Upper lobe of right lung (tissue), 1 donor: ENCODE measurements at places on chromosomes 11 and 22.

DNA sequence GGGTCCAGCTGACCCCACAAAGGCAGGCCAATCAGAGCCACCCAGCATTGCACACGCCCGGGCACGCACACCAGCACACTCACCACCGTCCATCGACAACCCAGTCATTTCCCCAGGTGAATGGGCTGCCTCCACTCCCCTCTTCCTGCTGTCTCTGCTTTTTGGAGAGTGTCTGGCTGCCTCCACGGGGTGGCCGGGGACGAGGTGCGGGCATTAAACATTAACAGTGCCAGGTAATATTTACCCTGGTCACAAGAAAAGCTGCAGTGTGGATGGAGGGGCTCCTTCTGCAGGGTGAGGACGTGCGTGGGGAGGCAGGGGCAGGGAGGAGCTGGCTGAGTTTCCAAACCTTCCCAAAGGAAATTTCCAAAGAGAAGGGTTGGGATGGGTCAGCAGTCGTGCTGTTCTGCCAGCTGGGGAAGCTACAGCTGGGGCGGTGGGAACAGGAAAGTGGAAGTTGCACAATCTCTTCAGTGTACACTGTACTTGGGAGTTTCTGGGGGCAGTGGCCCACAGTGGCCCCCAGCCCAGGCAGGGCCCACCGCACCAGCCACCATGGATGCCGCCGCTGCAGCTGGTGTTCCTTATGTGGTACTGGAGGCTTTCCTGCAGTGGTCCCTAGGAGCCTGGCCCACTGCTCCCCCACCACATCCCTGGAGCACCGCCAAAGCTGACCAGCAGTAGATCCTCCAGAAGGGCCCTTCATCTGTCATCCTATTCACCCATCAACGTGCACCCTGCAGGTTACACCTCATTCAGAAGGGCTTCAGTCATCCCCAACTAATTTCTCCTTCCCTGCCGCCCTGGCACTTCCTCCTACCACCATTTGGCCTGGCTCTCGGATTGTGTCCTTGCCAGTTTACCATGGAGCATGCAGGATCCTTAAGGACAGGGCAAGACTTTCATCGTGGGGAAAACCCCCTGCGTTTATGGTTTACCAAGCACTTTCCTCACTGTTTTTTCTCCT is at the start of gene FXYD2:
Gene FXYD2, minus strand, starts transcription at position 174 of the 967 bp plus-strand sequence. Its CDS starts 66 bp downstream, at position 108.
- no peaks in the 10 kb centered on the region for H3K36me3 ChIP-seq
- DNase-seq, result peak; percentile 67
- peak within 1 kb of the TSS; percentile 82 for H3K27ac ChIP-seq
- no peak within 1 kb of the TSS for H3K4me3 ChIP-seq

GRCh38 chr11:65147352-65148075 is 13.2 kb upstream of the SYVN1 start:
- H3K4me1 ChIP-seq, result peaks cover 17% of the 10 kb centered on the region
- no peaks in the 10 kb centered on the region for H3K27me3 ChIP-seq
- H3K4me3 ChIP-seq, result no peak overlapping the region
- H3K36me3 ChIP-seq, result no peaks in the 10 kb centered on the region

GRCh38 chr22:27456696-27457503 is 344.7 kb downstream of the MN1 start:
- H3K36me3 ChIP-seq, result no peaks in the 10 kb centered on the region
- no peak overlapping the region for H3K4me3 ChIP-seq
- no peaks in the 10 kb centered on the region for H3K4me1 ChIP-seq
- no peak overlapping the region for H3K27ac ChIP-seq

- no peak overlapping the region for H3K4me3 ChIP-seq
- peaks cover 6% of the 10 kb centered on the region for H3K4me1 ChIP-seq
- no peaks in the 10 kb centered on the region for H3K36me3 ChIP-seq
- no peak overlapping the region for H3K27ac ChIP-seq
- peak; percentile 33 for DNase-seq
- H3K27me3 ChIP-seq, result no peaks in the 10 kb centered on the region
Observed at GRCh38 chr11:117839936-117840813, 15.6 kb upstream of the FXYD2 start.

DNA sequence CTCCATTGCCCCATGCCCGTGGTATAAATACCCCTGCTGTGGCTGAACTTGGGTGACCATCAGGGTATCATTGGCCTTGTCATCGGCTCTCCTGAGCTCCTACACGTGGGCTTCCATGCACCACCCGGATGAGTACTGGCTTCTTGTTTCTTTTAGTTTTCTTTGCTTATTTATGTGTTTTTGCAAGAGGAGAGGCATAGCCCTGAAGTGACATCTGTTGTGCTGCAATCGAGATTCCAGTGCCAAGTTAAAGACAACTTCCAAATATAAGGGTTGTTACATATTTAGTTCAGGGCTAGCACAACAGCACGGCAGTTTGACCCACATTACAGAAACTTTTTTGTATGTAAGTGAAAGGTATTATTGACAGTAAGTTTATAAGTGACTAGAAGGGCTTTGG is 1087.1 kb downstream of the TBC1D22A start:
- no peak overlapping the region for H3K27ac ChIP-seq
- DNase-seq, result no peak
- H3K4me3 ChIP-seq, result no peak overlapping the region
- H3K4me1 ChIP-seq, result no peaks in the 10 kb centered on the region

- no peak within 1 kb of the TSS for H3K4me3 ChIP-seq
- H3K27me3 ChIP-seq, result no peaks in the 10 kb centered on the region
- H3K27ac ChIP-seq, result peak within 1 kb of the TSS; percentile 87
- no peak for DNase-seq
Observed at GRCh38 chr11:116837231-116838091, at the start of gene APOA1. APOA1 (minus strand) TSS chr11:116837622; CDS start chr11:116837387, 235 bp downstream.

DNA sequence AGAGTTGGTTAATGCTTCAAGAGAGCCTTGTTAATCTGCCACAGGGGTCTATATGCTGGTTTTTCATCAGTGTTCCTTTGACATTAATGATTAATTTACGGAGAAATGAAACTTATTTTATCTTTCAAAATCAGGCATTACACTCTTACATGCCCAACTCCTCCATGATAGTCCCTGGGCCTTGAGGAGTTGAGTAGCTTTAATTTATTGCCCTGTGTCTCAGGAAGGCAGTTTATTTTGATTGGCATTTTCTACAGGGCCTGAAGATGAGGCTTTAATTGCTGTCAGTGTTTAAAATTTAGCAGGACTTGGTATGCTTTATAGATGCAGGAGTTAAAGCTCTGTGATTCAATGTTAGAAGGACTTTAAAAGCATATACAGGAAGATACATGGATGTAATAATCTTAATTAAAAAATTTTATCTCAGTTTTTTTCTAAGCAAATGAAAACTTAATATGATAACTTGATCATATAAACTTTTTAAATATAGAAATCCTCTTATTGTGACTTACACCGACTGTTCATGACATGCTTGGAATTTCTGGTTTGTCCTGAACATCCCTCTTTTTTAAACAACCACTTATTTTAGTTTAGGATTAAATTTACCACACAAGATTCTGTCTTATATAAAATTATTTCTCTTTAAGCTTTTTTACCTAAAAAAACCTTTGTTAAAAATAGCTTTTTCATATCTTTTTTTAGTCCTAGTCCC is 12.2 kb downstream of the GLYAT start:
- no peaks in the 10 kb centered on the region for H3K27me3 ChIP-seq
- no peak overlapping the region for H3K27ac ChIP-seq
- no peaks in the 10 kb centered on the region for H3K36me3 ChIP-seq
- DNase-seq, result no peak
- no peak overlapping the region for H3K4me3 ChIP-seq
- H3K4me1 ChIP-seq, result no peaks in the 10 kb centered on the region

GRCh38 chr11:99015634-99016454 is 4.9 kb upstream of the CNTN5 start:
- no peaks in the 10 kb centered on the region for H3K36me3 ChIP-seq
- H3K4me1 ChIP-seq, result peaks cover 7% of the 10 kb centered on the region
- H3K27me3 ChIP-seq, result peaks cover 13% of the 10 kb centered on the region
- no peak overlapping the region for H3K4me3 ChIP-seq
- H3K27ac ChIP-seq, result no peak overlapping the region

- H3K4me3 ChIP-seq, result no peak overlapping the region
- no peak overlapping the region for H3K27ac ChIP-seq
- H3K27me3 ChIP-seq, result no peaks in the 10 kb centered on the region
- H3K4me1 ChIP-seq, result no peaks in the 10 kb centered on the region
- DNase-seq, result no peak
Observed at GRCh38 chr11:39965701-39966100, 1493.8 kb downstream of the LRRC4C start.

GRCh38 chr22:32318361-32318760 is 39.3 kb upstream of the RFPL3 start:
- DNase-seq, result no peak
- no peaks in the 10 kb centered on the region for H3K36me3 ChIP-seq
- no peaks in the 10 kb centered on the region for H3K4me1 ChIP-seq
- H3K27me3 ChIP-seq, result no peaks in the 10 kb centered on the region

DNA sequence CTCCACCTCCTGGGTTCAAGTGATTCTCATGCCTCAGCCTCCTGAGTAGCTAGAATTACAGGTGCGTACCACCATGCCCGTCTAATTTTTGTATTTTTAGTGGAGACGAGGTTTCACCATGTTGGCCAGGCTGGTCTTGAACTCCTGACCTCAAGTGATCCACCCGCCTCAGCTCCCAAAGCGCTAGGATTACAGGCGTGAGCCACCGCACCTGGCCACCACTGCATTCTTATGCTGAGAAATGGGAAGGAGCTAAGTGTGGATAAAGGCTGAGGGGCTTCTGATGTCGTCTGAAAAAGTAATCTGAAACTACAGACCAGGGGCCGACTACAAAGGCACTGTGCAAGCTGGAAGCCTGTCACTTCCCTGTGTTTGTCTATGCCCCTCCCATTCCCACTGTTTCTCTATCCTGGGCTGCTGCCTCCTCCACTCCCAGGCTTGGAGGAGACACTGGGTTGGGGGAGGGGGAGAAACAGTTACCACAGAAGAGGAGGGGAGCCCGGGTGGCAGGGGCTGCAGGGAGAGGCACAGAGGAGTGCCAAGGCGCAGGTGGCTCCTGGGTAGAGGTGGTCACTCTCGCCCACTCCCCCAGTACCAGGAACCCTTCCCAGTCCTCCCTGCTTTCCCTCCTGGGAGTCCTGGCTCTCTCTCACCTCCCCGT is 2.9 kb upstream of the MTA2 start:
- peaks cover 13% of the 10 kb centered on the region for H3K4me1 ChIP-seq
- DNase-seq, result no peak
- H3K27ac ChIP-seq, result no peak overlapping the region

GRCh38 chr22:39529487-39529851 is 3.1 kb downstream of the RPS19BP1 start:
- no peak overlapping the region for H3K4me3 ChIP-seq
- H3K36me3 ChIP-seq, result peaks cover 39% of the 10 kb centered on the region
- peaks cover 63% of the 10 kb centered on the region for H3K4me1 ChIP-seq
- H3K27me3 ChIP-seq, result no peaks in the 10 kb centered on the region

- H3K4me3 ChIP-seq, result no peak overlapping the region
- no peaks in the 10 kb centered on the region for H3K36me3 ChIP-seq
- H3K27me3 ChIP-seq, result no peaks in the 10 kb centered on the region
- no peak for DNase-seq
- H3K27ac ChIP-seq, result no peak overlapping the region
Observed at GRCh38 chr22:31977939-31978338, 33.6 kb downstream of the YWHAH start.

GRCh38 chr22:25802018-25802417 is 60.0 kb downstream of the MYO18B start:
- H3K36me3 ChIP-seq, result no peaks in the 10 kb centered on the region
- H3K4me3 ChIP-seq, result no peak overlapping the region
- H3K27me3 ChIP-seq, result no peaks in the 10 kb centered on the region
- no peak overlapping the region for H3K27ac ChIP-seq
- no peaks in the 10 kb centered on the region for H3K4me1 ChIP-seq

GRCh38 chr11:16987205-16987568 is 27.0 kb downstream of the PLEKHA7 start:
- peaks cover 26% of the 10 kb centered on the region for H3K4me1 ChIP-seq
- H3K4me3 ChIP-seq, result no peak overlapping the region
- H3K27me3 ChIP-seq, result no peaks in the 10 kb centered on the region
- DNase-seq, result no peak
- H3K36me3 ChIP-seq, result no peaks in the 10 kb centered on the region

DNA sequence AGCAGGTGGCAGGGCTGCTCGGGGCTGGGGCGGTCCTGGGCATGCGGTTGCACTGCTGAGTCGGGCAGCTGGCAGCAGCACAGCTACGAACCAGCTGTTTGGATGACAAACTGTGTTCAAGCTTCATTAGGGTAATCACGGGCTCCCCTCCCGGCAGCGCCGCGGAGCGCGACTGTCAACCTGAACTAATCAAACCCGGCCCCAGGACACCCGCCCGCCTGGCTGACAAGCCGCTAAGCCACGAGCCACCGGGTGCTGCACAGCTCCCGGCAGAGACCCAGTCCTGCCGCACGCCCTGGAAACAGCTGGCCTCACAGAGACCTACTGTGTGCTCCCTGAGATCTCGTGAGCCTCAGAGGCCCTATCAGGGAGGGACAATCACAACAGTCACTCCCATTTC is 60.6 kb upstream of the TCF20 start:
- DNase-seq, result no peak
- no peak overlapping the region for H3K27ac ChIP-seq
- no peaks in the 10 kb centered on the region for H3K36me3 ChIP-seq

DNA sequence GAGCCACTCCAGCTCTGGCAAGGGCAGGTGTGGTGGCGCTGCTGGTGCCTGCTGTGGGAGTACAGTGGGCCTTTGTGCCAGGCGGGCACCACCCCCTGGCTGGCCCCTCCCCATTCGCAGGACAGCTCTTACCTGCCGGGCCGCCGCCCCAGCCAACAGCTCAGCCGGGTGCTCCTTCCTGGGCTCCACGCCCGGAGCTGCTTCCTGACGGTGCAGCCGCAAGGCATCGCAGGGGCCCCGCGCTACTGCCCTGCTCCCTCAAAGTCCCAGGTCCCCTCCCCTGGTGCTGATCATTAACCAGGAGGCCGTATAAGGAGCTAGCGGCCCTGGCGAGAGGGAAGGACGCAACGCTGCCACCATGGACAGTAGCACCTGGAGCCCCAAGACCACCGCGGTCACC is at the start of gene SLC5A1:
Gene SLC5A1, plus strand, starts transcription at position 338 of the 400 bp plus-strand sequence. Its CDS starts 21 bp downstream, at position 359.
- DNase-seq, result peak; percentile 73
- H3K4me3 ChIP-seq, result no peak within 1 kb of the TSS
- H3K27ac ChIP-seq, result no peak within 1 kb of the TSS
- no peaks in the 10 kb centered on the region for H3K36me3 ChIP-seq
- peaks cover 14% of the 10 kb centered on the region for H3K27me3 ChIP-seq

GRCh38 chr11:116986521-116987105 is 111.6 kb downstream of the SIK3 start:
- H3K4me3 ChIP-seq, result peak overlapping the region; percentile 17
- H3K27ac ChIP-seq, result peak overlapping the region; percentile 55
- no peak for DNase-seq

- peaks cover 14% of the 10 kb centered on the region for H3K4me1 ChIP-seq
- no peak overlapping the region for H3K27ac ChIP-seq
- peaks cover 70% of the 10 kb centered on the region for H3K36me3 ChIP-seq
- no peak overlapping the region for H3K4me3 ChIP-seq
- no peak for DNase-seq
- H3K27me3 ChIP-seq, result no peaks in the 10 kb centered on the region
Observed at GRCh38 chr22:38735465-38736256, 20.1 kb downstream of the SUN2 start.

GRCh38 chr11:119210050-119210449 is 3.9 kb downstream of the CBL start:
- peaks cover 20% of the 10 kb centered on the region for H3K4me1 ChIP-seq
- H3K27me3 ChIP-seq, result no peaks in the 10 kb centered on the region
- DNase-seq, result no peak
- no peak overlapping the region for H3K27ac ChIP-seq
- H3K4me3 ChIP-seq, result no peak overlapping the region

- no peak for DNase-seq
- peaks cover 15% of the 10 kb centered on the region for H3K4me1 ChIP-seq
- H3K4me3 ChIP-seq, result no peak overlapping the region
- peaks cover 14% of the 10 kb centered on the region for H3K36me3 ChIP-seq
Observed at GRCh38 chr11:46321757-46322156, 25.5 kb upstream of the DGKZ start.

- H3K27me3 ChIP-seq, result no peaks in the 10 kb centered on the region
- H3K36me3 ChIP-seq, result no peaks in the 10 kb centered on the region
- no peak overlapping the region for H3K4me3 ChIP-seq
Observed at GRCh38 chr11:44367452-44367851, 57.5 kb upstream of the ALX4 start.
